ENCODE measurements at places on chromosomes 7 and 10.

GRCh38 chr10:127370601-127371000, 174.2 kb upstream of the INSYN2A start:
- H3K27ac ChIP-seq: no peak overlapping the region
- H3K27me3 ChIP-seq: peaks cover 20% of the 10 kb centered on the region
- H3K4me1 ChIP-seq: no peaks in the 10 kb centered on the region
- H3K36me3 ChIP-seq: no peaks in the 10 kb centered on the region

- no peak overlapping the region for H3K27ac ChIP-seq
- DNase-seq: no peak
- peaks cover 7% of the 10 kb centered on the region for H3K36me3 ChIP-seq
- peaks cover 36% of the 10 kb centered on the region for H3K27me3 ChIP-seq
Observed at GRCh38 chr7:155289107-155289506, 8.6 kb upstream of the INSIG1 start.

GRCh38 chr10:21502348-21502740, 23.1 kb downstream of the SKIDA1 start:
- H3K4me1 ChIP-seq: peaks cover 3% of the 10 kb centered on the region
- peaks cover 62% of the 10 kb centered on the region for H3K27me3 ChIP-seq
- peaks cover 5% of the 10 kb centered on the region for H3K36me3 ChIP-seq
- no peak for DNase-seq
- no peak overlapping the region for H3K4me3 ChIP-seq
- H3K27ac ChIP-seq: no peak overlapping the region

GRCh38 chr7:37359662-37360444, 88.8 kb downstream of the ELMO1 start:
- H3K4me1 ChIP-seq: peaks cover 61% of the 10 kb centered on the region
- H3K27me3 ChIP-seq: no peaks in the 10 kb centered on the region
- no peak for DNase-seq
- H3K36me3 ChIP-seq: peaks cover 2% of the 10 kb centered on the region

- DNase-seq: peak; percentile 40
- peaks cover 22% of the 10 kb centered on the region for H3K27me3 ChIP-seq
- no peak overlapping the region for H3K27ac ChIP-seq
Observed at GRCh38 chr10:14032406-14032998, 298.2 kb downstream of the FRMD4A start.

DNA sequence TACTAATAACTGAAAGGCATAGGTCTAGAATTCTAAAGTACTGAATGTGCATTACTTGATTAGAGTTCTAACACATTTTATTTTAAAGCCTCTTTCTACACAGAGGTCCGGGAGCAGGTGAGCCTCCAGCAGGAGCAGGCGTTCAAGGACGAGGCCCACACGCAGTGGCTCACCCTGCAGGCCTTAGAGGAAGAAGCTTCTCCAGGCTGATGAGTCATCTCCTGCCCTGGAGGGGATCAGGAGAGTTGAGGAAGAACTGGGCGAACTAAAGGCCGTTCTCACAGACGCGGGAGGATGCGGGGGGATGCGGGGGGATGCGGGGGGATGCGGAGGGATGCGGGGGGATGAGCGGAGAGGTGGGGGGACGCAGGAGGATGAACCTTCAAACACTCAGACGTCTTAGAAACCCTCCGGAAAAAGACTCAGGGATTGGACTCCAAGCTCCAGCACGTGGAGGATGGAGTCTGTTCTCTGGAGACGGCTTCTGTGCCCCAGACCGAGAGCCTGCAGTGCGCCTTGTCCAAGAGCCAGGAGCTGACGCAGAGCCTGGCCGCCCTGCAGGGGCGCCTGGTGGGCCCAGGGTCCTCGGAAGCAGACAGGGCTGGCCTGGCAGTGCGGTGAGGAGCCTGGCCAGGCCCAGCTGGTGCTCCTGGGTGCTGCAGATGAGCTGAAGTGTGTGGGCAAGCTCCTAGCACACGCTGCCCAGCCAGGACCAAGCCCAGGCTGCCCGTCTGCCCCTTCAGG, 433.7 kb upstream of the TPK1 start:
- no peaks in the 10 kb centered on the region for H3K36me3 ChIP-seq
- H3K27me3 ChIP-seq: no peaks in the 10 kb centered on the region
- no peak for DNase-seq
- H3K4me3 ChIP-seq: no peak overlapping the region
- H3K4me1 ChIP-seq: no peaks in the 10 kb centered on the region
- no peak overlapping the region for H3K27ac ChIP-seq

DNA sequence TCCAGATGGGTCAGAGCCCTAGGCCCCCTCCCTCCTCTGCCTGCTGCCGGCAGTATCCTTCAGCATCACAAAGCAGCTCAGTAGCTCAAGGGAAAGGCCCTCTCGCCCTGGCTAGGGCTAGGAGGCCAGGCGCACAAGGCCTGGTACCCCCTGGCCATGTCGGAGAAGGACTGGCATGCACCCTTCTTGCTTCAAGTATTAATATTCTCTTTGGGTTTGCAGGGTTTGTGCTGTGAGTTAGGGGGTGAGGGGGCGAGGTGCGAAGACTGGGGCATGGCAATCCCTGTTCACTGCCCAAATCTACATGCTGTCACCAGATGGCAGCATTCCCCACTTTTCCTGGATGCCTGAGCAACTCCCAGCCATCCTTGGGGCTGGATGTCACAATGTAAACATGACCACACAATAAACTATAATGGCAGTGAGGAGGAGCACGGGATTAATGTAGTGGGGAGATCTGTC, 105.2 kb downstream of the NEURL1 start:
- no peaks in the 10 kb centered on the region for H3K27me3 ChIP-seq
- H3K4me1 ChIP-seq: peaks cover 9% of the 10 kb centered on the region
- H3K4me3 ChIP-seq: no peak overlapping the region
- DNase-seq: no peak
- peak overlapping the region; percentile 29 for H3K27ac ChIP-seq

DNA sequence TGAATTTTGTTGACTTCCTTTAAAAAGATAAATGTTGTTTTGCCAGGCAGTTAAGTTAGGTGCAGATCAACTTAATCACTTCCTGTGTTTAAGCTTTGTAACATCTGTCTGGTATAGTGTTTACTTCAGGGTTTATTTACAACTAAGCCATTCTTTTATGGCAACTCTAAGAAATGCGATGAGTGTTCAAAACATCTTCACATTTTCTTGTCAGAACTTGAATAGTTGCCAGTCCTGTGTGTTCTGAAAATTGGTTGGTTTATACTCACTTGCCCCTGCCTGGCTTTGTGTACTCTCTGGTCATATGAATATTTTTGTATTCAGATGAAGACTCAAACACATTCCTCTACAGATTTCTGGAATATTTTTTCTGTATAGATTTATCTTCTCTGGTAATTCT, 327.2 kb downstream of the MDFIC start:
- peaks cover 8% of the 10 kb centered on the region for H3K4me1 ChIP-seq
- no peak overlapping the region for H3K4me3 ChIP-seq
- peak overlapping the region; percentile 57 for H3K27ac ChIP-seq
- H3K36me3 ChIP-seq: peaks cover 2% of the 10 kb centered on the region
- DNase-seq: no peak

DNA sequence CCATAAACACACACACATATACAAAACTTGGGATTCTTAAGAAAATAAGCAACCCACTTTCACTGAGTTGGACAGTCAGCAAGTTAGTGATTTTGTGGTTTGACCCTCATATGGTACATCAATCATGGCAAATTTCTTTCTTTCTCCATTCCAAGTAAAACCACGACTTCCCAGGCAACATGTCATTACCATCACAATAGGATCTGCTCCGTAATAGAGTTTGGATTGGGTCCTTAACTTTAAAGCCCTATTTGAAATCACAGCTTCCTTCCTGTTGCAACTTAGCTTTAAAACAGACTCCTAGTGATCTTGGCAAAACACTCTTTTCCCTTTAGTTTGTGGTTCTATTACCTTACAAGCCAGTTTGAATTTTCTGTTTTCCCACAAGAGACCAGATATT, 483.6 kb downstream of the INHBA start:
- no peak for DNase-seq
- H3K4me3 ChIP-seq: no peak overlapping the region
- no peaks in the 10 kb centered on the region for H3K4me1 ChIP-seq
- no peak overlapping the region for H3K27ac ChIP-seq
- H3K36me3 ChIP-seq: no peaks in the 10 kb centered on the region

GRCh38 chr7:98315318-98315993, 34.0 kb downstream of the BRI3 start:
- H3K27ac ChIP-seq: no peak overlapping the region
- no peak for DNase-seq
- no peak overlapping the region for H3K4me3 ChIP-seq

DNA sequence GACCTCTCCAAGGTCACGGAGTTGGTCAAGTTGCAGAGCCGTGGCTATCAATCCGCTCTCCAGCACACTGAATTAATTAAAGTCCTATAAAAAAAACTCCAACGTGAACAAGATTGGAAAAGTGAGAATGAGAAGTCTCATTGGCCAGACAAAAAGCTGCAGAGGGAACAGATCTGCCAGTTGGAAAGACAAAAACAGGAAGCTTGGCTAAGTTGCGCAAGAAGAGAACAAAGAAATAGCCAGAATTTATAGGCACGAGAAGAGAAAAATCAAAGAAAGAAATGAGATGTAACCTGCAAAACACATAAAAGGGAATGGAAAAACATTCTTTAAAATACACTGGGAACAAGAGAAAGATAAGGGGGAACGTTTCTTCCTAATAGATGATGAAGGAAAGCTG, 45.7 kb upstream of the CRTAC1 start:
- DNase-seq: no peak
- H3K4me1 ChIP-seq: no peaks in the 10 kb centered on the region
- H3K4me3 ChIP-seq: no peak overlapping the region
- H3K27ac ChIP-seq: no peak overlapping the region

GRCh38 chr7:130886438-130887135, 152.6 kb upstream of the KLF14 start:
- H3K36me3 ChIP-seq: peaks cover 5% of the 10 kb centered on the region
- H3K27me3 ChIP-seq: no peaks in the 10 kb centered on the region
- peak overlapping the region; percentile 9 for H3K4me3 ChIP-seq
- H3K27ac ChIP-seq: peak overlapping the region; percentile 93
- peaks cover 47% of the 10 kb centered on the region for H3K4me1 ChIP-seq

DNA sequence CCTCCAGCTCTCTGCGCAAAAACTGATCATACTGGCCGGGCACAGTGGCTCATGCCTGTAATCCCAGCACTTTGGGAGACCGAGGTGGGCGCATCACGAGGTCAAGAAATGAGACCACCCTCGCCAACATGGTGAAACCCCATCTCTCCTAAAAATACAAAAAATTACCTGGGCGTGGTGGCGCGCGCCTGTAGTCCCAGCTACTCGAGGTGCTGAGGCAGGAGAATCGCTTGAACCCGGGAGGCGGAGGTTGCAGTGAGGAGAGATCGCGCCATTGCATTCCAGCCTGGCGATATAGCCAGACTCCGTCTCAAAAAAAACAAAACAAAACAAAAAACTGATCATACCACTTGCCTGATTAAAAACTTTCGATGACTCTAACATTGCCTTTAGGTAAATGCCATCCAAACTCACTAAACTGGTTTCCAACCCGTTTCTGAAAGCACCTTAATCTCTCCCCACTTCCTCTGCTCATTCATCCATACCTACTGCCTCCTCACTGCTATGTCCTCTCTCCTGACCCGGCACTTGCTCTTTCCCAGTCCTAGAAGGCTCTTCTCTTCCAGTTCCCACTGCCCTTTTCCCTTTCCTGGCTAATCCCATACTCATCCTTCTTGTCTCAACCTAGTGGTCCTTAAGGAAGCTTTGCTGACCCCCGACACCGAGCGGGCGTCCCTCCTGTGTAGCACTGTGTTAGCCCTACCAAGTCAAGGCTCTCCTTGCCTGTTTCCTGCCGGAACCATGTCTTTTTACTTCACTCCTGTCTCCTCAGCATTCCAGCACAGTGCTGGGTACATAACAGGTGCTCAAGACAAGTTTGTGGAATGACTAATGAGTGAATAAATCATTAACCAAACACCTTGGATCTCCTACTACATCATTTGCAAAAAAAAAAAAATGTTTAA, 686 bp upstream of the MIOS start:
- no peaks in the 10 kb centered on the region for H3K27me3 ChIP-seq
- H3K27ac ChIP-seq: no peak overlapping the region
- H3K4me3 ChIP-seq: no peak overlapping the region

- H3K4me3 ChIP-seq: no peak overlapping the region
- H3K27me3 ChIP-seq: no peaks in the 10 kb centered on the region
- no peaks in the 10 kb centered on the region for H3K36me3 ChIP-seq
- H3K27ac ChIP-seq: no peak overlapping the region
- no peak for DNase-seq
Observed at GRCh38 chr7:137395420-137395819, 51.9 kb upstream of the PTN start.

GRCh38 chr7:106452031-106452851, 167.5 kb upstream of the NAMPT start:
- no peaks in the 10 kb centered on the region for H3K36me3 ChIP-seq
- DNase-seq: no peak
- no peak overlapping the region for H3K27ac ChIP-seq
- no peaks in the 10 kb centered on the region for H3K4me1 ChIP-seq
- H3K27me3 ChIP-seq: peaks cover 5% of the 10 kb centered on the region

- no peak for DNase-seq
- H3K36me3 ChIP-seq: peaks cover 2% of the 10 kb centered on the region
- peak overlapping the region; percentile 74 for H3K27ac ChIP-seq
- peak overlapping the region; percentile 82 for H3K4me3 ChIP-seq
- H3K4me1 ChIP-seq: peaks cover 34% of the 10 kb centered on the region
Observed at GRCh38 chr7:129258649-129259389, 34.0 kb downstream of the AHCYL2 start.

DNA sequence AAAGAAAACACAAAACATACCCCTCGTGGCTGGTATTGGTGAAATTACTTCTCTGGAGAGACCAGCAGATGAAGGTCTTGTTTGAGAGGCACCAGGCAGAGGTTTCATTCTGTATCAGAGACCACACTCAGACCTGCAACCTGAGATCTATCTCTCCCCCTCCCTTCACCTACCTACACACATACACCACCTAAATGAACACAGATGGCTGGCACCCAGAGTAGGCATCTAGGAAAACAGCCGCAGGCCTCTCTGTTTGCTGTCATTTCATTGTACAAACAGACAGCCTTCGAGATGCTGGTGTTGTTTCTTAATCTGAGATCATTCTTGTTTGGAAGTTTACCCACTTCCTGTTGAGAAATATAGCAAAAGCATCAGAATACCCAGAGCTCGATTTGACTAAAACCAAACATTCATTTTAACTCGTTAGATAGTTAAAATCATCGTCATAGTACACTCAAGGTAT, 173.9 kb upstream of the SLC25A13 start:
- peak overlapping the region; percentile 58 for H3K4me3 ChIP-seq
- peaks cover 8% of the 10 kb centered on the region for H3K4me1 ChIP-seq
- peaks cover 3% of the 10 kb centered on the region for H3K36me3 ChIP-seq
- H3K27me3 ChIP-seq: no peaks in the 10 kb centered on the region

- H3K27me3 ChIP-seq: no peaks in the 10 kb centered on the region
- peaks cover 2% of the 10 kb centered on the region for H3K36me3 ChIP-seq
- H3K4me1 ChIP-seq: peaks cover 25% of the 10 kb centered on the region
- H3K27ac ChIP-seq: peak within 1 kb of the TSS; percentile 68
Observed at GRCh38 chr10:3067118-3067858, at the start of gene PFKP. TSS of gene PFKP (plus strand) at chr10:3067548. CDS start at chr10:3067596, 48 bp downstream.

Data from T-helper 17 cell (primary cell).